Hair follicular keratinocyte (primary cell): ENCODE measurements at places on chromosomes 1 and 21. TPM values are rescaled to one million over a fixed set of nuclear protein-coding genes. Genes with fewer than 3 reads are reported as not detected.

HCN3 gene
- total RNA-seq: 0.38 and 0.55 TPM in 2 replicates

CAMK1G gene
- not detected in 2 replicates for total RNA-seq

ARHGEF10L gene
- total RNA-seq: 1.4 and 3.4 TPM in 2 replicates

TBX15 gene
- total RNA-seq: not detected in 2 replicates

KHDC4 gene
- total RNA-seq: 11.9 and 19.1 TPM in 2 replicates

MOB3C gene
- total RNA-seq: 7.3 and 11.4 TPM in 2 replicates

MMEL1 gene
- total RNA-seq: 0.70 TPM in 1 of 2 replicates, not detected in the other

NGF gene
- not detected in 2 replicates for total RNA-seq

COL16A1 gene
- 99.4 and 140 TPM in 2 replicates for total RNA-seq

CYP4Z1 gene
- not detected in 2 replicates for total RNA-seq

CRYBG2 gene
- 3.3 and 3.9 TPM in 2 replicates for total RNA-seq

ZC3H11A gene
- 43.4 and 64.7 TPM in 2 replicates for total RNA-seq

RHD gene
- total RNA-seq: not detected in 2 replicates

CD244 gene
- total RNA-seq: not detected in 2 replicates

LUZP1 gene
- total RNA-seq: 37.1 and 37.9 TPM in 2 replicates

CLCA1 gene
- 0.08 TPM in 1 of 2 replicates, not detected in the other for total RNA-seq

HMCN1 gene
- 0.95 and 3.7 TPM in 2 replicates for total RNA-seq

SYT6 gene
- total RNA-seq: not detected in 2 replicates

PDPN gene
- total RNA-seq: 65.3 and 81.1 TPM in 2 replicates

DIO1 gene
- total RNA-seq: not detected in 2 replicates

ERMAP gene
- 5.5 and 11.2 TPM in 2 replicates for total RNA-seq

SLC25A34 gene
- 0.30 and 1.1 TPM in 2 replicates for total RNA-seq

EXTL1 gene
- total RNA-seq: not detected in 2 replicates

SPTA1 gene
- not detected in 2 replicates for total RNA-seq

TACSTD2 gene
- total RNA-seq: 45.0 and 54.6 TPM in 2 replicates

TSPEAR gene
- not detected in 2 replicates for total RNA-seq
